Right hindlimb (tissue), 1 donor: ENCODE measurements at places on chromosomes 7 and 10.

DNA sequence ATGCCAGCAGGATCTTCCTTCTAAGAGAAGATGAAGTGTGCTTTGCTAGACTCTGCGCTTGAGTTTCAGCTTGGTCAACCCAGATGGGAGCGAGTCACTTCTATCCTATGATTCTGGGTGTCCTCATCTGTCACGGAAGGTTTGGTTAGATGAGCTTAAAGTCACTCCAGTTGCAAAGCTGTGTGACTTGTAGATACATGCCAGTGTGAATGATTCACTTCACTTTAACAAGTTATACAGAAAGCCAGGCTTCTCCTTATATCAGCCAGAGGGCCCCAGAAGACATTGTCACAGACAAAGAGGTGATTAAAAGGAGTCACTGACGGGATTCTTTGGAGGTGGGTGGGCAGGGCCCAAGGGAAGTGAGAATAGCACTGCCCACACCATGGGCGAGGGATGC lies 122.6 kb upstream of the PFKP start:
- no peak for DNase-seq

- DNase-seq = peak; percentile 21
Observed at GRCh38 chr7:145036604-145037405, 201.0 kb upstream of the TPK1 start.

DNA sequence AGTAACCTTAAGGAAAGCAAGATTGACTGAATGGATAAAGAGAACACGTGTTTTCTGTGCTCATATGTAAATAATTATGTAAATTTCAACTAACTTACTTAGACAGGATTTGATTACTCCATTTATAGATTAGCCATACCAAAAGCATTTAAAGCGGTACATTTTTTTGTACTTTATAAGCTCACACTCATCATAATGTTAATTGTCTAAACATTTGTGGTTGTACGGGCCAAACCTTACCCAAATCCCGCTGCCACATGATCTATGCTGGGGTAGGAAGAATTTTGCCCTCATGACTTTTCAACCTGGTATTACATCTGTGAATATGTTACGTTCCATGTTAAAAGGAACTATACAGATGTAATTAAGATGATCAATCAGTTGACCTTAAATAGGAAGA lies 29.1 kb downstream of the MKX start:
- no peak for DNase-seq

GRCh38 chr7:11758627-11759111 lies 73.3 kb downstream of the THSD7A start:
- no peak for DNase-seq

GRCh38 chr7:107355616-107356015 lies 114.2 kb upstream of the GPR22 start:
- DNase-seq = no peak

- DNase-seq = peak; percentile 32
Observed at GRCh38 chr7:66145400-66146104, 30.9 kb downstream of the CRCP start.

- peak; percentile 64 for DNase-seq
Observed at GRCh38 chr7:101172854-101173751, 7.0 kb downstream of the NAT16 start.

DNA sequence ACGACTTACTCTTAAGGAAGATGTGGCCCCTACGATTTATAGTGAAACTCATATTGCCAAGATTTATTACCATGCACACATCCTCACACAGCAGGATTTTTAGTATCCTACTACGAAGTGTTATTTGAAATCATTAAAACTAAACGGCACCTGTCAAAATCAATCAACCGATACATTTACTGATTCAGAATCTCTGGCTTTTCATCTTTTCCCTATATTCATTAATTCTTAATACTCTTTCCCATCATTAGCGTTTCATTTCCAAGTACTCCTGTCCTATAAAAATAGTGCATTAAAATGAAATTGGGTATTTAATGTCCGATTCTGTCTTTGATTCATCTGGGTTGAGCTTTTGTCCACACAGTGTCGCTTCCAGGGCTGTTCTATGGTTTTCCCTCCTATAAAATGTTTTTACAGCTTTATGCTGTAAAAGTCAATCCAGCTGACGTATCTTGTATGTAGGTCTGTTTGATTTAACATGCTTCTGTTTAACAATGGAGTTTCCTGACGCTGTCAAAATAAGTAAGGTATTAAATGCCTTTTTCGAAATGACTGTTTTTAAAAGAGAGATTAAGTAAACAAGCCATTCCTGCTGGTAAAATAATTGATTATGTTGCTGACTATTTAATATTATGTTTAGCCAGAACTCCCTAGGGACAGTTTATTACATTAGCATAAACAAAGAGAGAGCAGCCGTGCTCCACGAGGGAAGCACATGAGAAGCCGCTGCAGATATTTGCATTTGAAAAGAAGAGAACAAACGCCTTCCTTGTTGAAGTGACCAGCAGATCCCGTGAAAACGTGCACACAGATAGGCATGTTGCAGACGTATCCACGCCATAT lies 22.3 kb upstream of the SFMBT2 start:
- no peak for DNase-seq

- DNase-seq = no peak
Observed at GRCh38 chr7:143892527-143893300, 9.3 kb downstream of the TCAF1 start.

GRCh38 chr10:125661941-125662515 lies 20.9 kb downstream of the TEX36 start:
- DNase-seq = peak; percentile 73

GRCh38 chr7:134885967-134886352 lies 100.3 kb upstream of the AGBL3 start:
- no peak for DNase-seq

DNA sequence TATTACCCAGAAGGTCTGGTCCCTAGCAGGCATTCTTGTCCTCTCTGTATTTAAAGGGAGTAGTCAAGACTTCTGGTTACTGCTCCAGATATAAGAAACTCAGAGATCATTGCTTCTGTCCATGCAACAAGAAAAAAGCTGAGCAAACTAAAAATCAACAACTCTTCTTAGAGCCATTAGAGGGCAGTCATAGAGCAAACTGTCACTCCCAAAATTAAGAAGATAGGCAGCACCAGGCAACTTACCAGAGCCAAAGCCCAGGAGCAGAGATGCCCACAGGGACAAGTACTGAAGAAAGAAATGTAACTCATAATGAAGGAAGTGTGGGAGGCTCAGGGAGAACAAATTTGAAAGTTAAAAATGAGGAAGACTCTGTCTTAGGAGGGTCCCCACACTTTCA lies 472.9 kb upstream of the COBL start:
- no peak for DNase-seq

GRCh38 chr10:60171436-60172013 lies 218.2 kb downstream of the ANK3 start:
- no peak for DNase-seq

- DNase-seq = peak; percentile 74
Observed at GRCh38 chr7:76315364-76315763, 12.9 kb downstream of the HSPB1 start.

- DNase-seq = no peak
Observed at GRCh38 chr10:32889631-32890212, 68.3 kb downstream of the ITGB1 start.

DNA sequence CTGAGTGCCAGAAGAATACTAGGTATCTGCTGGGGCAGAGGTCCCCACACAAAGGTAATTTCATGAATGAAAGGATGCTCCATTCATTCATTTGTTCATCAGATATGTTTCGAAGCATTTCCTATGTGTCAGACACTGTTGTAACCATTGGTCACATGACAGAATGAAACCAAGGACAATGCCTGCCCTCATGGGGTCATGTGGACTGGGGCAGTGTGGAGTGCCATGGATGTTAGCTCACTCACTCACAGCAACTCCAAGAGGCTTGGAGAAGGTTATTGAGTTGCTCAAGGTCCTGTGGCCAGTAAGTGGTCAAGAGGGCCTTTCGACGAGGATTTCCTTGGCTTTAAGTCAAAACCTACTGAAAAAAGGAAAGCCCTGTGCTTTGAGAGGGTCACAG lies 223.5 kb downstream of the ARHGAP12 start:
- DNase-seq = no peak

- DNase-seq = no peak
Observed at GRCh38 chr10:31921031-31921430, 7.6 kb downstream of the ARHGAP12 start.

DNA sequence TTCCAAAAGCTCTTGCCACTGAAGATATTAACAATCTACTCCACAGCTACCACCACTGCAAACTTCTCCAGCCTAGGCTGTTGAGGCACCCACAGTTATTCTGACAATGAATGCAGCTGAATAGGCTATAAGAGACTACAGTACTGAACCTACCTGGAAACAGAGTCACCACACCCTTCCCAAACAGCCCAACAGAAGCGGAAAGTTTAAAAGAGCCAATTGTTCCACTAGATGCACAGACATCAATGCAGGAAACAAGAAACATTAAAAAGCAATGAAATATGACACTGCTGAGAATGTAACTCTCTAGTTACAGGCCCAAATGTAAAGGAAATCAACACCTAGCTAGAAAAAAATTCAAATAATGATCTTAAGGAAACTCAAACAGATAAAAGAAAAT lies 64.5 kb upstream of the PLA2G12B start:
- DNase-seq = no peak

DNA sequence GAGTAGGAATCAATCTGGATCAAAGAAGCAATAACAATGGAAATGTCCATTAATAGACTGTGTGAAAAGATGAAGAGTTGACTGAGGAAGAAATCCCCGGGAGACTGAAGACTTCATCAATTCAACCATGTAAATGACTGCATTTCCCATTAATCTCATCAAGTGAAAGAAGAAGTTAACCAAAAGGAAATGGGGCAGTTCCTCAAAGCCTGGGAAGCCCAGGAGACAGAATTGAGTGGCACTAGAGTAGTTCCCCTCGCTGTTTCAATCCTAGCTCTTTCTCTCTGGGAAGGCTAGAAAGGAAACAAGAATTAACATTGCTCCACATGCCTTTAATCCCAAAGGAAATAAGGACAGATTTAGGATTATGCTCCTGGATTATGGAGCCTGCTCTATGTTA lies 4.8 kb upstream of the OR6V1 start:
- no peak for DNase-seq

- DNase-seq = no peak
Observed at GRCh38 chr10:17640331-17640816, 3.6 kb upstream of the STAM start.

DNA sequence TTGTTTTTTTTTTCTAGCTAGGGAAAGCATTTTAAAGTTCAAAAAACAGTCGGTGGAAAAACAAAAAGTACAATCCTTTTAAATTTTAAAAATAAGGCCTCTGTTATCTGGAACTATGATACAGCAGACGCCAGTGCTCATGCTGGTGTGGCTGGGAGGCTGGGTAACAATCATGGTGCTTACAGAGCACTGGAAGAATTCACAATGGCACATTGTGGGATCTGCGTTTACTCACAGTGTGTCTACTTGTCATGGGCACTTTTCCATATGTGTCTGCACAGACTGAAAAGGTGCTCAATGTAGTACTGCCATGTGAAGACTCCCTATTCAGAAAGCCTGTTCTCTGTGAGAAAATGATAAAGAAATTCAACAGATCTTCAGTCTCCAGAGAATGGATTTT lies 278.2 kb upstream of the IMMP2L start:
- DNase-seq = no peak

- no peak for DNase-seq
Observed at GRCh38 chr7:147509541-147510200, 1080.9 kb upstream of the C7orf33 start.

DNA sequence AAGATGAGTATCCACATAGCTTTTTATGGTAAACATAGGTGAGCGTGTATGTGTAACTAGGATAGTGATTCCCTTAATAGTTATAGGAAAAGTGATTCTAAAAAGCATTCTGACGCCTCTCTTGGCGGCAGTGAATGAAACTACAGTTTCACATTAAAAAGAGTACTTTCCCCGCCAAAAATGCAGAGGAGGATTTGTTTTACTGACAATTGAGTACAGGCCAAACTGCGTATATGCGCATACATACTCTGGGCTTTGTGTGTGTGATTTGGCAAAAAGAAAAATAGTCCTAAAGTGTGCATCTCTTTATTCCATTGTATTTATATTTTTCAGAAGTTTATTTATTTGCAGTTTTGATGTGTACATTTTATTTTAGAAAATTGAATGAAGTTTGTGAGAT lies 10.3 kb downstream of the CUL1 start:
- no peak for DNase-seq

DNA sequence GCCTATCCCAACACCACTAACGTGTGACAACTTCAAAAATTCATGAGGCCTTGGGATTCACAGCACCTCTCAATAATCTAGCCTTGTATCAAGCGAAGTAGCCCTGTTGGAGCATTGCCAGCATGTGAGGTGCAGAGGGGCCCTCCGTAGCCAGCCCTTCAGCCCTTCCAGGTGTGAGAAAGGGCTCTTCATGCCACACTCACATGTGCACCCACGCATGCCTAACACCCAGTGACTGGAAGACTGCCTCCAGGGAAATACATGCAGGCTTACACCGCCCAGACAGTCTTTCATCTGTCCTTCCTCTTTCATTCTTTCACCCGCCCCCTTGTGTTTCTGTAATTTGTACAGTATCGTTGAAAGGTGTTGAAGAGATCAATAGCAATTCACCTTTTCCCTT lies 26.1 kb downstream of the LRRC4 start:
- no peak for DNase-seq

GRCh38 chr7:70208236-70209063 lies 610.2 kb downstream of the AUTS2 start:
- no peak for DNase-seq

DNA sequence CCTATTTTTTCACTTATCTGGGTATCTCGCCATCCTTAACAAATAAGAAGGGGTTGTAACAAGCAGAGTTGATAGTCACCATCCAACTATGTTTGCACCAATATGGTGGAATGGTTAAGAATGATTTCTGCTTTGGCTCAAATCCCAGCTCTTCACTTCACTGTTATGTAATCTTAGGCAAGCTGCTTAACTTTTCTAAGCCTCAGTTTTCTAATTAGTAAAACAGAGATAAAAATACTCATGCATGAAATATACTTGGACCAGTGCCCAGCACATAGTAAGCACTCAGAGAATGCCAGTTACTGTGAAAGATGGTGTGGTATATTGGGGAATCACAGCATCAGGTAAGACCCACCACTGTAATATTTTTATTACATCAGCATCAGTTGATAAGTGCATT lies 33.6 kb downstream of the ABCB1 start:
- no peak for DNase-seq
